Activated CD4-positive, alpha-beta T cell treated with anti-CD3 and anti-CD28 coated beads, Interleukin-2, amount 50 U/mL, for 16 hours (primary cell): ENCODE measurements at places on chromosomes 7 and 10.

- peak; percentile 46 for DNase-seq
Observed at GRCh38 chr10:30433306-30433729, 666 bp upstream of the MAP3K8 start.

GRCh38 chr7:137820677-137821420 lies 25.9 kb downstream of the DGKI start:
- DNase-seq: no peak

DNA sequence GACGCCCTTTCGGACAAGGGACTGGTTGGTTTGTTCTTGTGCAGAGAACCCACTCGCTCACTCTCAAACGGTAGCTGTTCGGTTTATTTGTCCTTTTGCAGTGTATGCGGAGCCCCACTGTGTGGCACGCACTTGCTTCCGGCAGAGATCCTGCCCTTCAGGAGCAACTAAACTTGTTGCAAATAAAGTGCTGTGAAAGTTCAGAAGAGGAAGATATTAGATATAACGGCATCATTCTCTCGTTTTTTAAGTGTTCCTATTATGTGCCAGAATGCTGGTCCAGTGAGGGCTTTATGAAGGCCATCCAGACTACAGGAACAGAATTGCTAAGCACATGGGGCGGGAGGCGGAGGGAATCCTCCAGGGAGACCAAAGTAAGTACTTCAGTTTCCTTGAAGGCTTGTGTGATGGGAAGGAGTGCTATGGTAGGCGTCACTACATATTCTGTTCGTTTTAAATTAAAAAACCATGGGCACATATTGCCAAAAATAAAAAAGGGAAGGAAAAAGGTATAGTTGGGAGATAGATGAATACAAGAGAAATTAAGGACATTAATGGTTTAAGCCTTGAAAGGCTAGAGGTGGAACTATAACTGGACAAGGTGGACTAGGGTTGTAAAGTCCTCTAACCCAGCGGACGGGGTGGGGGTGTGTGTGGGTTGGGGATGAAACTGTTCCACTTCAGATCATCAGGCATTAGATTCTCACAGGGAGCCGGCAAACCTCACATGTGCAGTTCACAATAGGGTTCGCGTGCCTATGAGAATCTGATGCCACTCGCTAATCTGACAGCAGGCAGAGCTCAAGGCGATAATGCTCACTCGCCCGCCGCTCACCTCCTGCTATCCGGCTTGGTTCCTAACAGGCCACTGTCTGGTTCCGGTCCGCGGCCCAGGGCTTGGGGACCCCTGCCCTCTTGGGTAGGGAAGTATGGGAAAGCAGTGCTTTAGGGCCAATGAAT lies 704 bp upstream of the ERLIN1 start:
- DNase-seq: peak; percentile 23

- DNase-seq: no peak
Observed at GRCh38 chr7:156143683-156144082, 331.4 kb upstream of the SHH start.

- DNase-seq: no peak
Observed at GRCh38 chr10:128537834-128538330, 411.7 kb upstream of the MKI67 start.

DNA sequence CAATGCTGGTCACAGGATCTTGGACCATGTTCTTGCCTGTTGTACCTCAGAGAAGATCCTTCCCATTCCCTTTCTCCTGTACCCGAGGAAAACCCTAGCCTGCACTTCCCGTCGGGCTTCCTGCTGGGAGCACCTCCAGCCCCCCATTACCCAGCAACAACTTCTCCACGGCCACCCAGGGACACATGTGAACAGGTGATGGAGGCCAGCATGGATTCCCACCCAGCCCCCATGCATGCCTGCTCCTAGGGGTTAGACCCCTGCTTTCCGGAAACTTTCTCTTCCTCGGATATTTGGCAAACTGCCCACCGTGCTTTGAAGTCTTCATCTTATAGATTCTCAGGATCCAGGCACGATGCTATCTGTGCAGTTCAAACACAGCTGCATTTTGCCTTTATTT lies 67.3 kb downstream of the CALML3 start:
- DNase-seq: no peak

DNA sequence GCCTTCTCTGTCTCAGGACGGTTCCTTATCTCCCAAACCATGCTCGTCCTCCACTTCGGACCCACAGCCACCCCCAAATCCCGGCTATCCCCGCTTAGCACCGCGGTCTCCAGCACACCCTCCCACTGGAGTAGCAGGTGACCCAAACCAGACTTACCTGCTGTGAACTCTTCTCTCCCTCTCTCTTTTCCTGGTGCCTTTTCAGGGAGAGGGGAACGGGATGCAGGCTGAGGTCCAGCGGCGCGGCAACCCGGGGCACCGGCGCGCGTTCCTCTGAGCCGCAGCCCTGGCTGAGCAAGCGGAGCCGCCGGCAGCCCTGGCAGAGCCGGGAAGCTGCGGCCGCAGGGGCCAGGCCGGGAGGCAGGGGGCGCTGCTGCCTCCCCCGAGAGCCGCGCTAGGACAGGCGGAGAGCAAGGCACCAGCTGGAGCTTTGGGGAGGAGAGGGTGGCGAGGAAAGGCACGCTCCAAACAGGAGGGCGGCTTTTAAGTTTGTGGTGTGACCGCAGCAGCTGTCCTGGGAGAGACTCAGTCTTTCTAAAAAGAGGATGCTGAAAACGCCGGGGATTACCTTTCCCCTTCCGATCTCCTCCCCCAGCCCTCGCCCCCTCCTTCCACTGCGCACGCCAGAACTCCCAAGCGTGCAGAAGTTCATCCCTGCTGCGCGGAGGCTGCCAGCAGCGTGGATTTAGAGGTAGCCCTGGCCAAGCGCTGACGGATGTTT lies at the start of gene SEMA3D:
Gene SEMA3D (minus strand): TSS at position 536 of the 721 bp plus-strand sequence. CDS start 65,165 bp downstream, outside the sequence.
- peak; percentile 34 for DNase-seq

DNA sequence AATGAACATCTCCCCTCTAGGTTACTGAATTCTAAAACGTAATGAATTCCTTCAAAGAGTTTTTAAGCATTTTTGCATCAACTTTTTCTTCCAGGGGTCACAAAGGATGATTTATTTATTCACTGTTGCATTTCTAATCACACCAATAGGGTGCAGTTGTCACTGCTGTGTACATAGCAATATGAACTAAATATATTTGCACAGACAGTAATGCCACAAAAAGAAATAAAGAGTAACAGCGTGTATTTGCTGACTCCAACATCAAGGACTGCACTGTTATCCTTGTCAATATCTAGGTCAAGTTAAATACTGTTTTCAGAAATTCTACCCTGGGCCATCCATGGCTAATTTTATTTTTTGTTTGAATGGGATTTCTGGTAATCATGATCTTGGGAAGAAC lies 138.0 kb downstream of the FRMD4A start:
- no peak for DNase-seq

- no peak for DNase-seq
Observed at GRCh38 chr10:99456931-99457288, 26.5 kb upstream of the GOT1 start.

- DNase-seq: peak; percentile 28
Observed at GRCh38 chr10:126663328-126663727, 7.2 kb downstream of the C10orf90 start.

- peak; percentile 93 for DNase-seq
Observed at GRCh38 chr7:140212100-140212881, 35.5 kb upstream of the KDM7A start.

- DNase-seq: no peak
Observed at GRCh38 chr10:67858971-67859370, 21.0 kb upstream of the DNAJC12 start.

GRCh38 chr10:97116462-97117162 lies 69.1 kb downstream of the SLIT1 start:
- DNase-seq: no peak
